ENCODE measurements at places on chromosomes 4 and X.

DNA sequence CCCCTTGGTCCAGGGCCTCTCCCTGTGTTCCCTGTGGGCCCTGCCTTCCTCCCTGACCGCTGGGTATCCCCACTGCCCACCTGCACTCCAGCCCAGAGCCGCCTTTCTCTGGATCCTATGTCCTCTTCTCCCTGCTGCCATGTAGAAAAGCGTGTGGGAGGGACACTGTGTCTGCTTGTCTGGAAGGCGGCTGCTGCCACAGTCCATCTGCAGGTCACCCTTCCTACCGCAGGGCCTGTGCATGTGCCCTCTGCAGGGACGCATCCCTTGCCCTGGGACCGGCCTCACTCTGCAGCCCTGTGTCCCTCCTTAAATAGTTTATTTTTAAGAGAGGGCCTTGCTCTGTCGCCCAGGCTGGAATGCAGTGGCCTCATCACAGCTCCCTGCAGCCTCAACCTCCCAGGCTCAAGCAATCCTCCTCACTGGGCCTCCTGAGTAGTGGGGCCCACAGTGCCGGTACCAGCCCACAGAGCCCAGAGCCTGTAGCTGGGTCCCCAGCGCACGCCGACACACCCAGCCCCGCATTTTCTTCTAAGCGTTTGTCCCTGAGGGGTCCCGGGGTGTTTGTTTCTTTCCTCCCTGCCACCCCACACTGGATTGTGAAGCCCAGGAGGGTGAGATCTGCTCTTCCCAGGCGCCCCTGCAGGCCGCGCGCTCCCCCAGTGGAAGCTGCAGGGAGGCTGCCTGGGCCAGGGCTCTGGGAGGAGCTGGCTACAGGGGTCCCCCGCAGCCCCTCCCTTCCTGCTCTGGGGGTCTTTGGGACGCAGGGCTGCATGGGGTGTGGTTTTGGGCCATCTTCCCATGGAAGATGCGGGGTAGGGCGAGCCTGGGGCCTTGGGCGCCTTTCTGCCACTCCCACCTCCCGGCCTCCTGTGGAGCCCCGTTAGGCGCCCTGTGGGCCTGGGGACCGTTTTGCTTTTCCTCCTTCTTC is 12.8 kb upstream of the NAT8L start:
- DNase-seq: no peak

DNA sequence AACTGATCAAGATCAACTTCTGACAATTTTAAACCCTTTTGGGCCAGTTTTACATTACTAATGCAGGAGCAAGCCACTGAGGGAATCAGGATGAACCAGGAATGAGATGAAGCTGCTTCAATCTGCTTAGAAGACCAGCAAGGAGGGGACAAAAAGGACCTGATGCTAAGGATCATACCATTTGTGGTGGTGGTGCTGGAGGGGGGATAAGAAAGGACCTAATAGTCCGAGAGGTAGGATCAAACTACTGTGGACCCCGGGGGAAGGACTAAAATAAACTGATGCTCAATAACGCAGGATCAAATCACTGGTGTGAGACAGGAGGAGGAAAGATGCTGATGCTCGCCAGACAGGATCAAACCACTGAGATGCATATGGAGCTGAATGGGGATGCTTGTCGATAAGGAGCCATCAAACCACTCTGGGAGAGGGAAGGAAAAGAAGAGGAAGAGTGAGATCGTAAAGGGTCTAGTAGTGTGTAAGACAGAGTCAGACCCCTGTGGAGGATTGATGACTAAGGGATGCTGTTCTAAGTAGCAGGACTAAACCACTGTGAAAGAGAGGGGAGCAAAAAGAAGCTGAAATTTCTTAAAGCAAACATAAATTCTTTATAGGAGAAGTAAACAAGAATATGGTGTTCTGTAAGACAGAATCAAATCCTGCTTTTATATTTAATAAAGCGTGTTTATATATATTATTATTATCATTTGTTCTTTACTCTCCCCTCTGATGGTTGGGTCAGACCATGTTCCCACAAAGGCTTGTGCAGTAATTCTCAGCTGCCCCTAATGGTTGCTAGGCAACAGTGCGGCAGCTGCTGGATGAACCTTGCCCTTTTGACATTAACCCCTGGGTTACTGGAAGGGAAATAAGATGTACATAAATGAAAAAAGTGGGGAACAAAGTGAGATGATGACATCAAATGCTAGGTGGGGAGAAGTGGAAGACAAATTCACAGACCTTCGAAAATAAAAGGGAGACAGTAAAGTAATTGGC is 432.5 kb upstream of the FGF16 start:
- DNase-seq: no peak

GRCh38 chrX:1248331-1249061 is 20.1 kb upstream of the CSF2RA start:
- DNase-seq: no peak

GRCh38 chr4:152039023-152039481 is 278.2 kb upstream of the GATB start:
- DNase-seq: no peak

GRCh38 chrX:54820737-54821136 is 13.2 kb downstream of the MAGED2 start:
- no peak for DNase-seq

Data from KG1 (cell line).